ENCODE measurements at places on chromosomes 13 and 19.

DNA sequence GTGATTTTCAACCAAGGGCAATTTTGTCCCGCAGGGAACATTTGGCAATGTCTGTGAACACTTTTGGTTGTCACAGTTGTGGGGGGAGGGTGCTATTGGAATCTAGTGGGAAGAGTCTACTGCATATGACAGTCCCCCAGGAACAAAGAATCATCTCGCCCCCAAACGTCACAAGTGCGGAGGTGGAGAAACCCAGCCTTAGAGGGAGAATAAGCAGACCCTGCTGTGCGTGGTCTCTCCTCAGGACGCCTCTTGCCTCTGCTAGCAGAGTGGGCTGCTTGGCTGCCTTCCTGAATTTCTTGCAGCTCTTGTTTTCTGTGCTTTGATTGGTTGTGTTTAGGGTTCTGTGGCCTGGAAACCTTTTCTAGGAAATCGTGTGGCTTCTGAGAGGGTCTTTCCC is 42.5 kb downstream of the NFIX start:
- DNase-seq = no peak

DNA sequence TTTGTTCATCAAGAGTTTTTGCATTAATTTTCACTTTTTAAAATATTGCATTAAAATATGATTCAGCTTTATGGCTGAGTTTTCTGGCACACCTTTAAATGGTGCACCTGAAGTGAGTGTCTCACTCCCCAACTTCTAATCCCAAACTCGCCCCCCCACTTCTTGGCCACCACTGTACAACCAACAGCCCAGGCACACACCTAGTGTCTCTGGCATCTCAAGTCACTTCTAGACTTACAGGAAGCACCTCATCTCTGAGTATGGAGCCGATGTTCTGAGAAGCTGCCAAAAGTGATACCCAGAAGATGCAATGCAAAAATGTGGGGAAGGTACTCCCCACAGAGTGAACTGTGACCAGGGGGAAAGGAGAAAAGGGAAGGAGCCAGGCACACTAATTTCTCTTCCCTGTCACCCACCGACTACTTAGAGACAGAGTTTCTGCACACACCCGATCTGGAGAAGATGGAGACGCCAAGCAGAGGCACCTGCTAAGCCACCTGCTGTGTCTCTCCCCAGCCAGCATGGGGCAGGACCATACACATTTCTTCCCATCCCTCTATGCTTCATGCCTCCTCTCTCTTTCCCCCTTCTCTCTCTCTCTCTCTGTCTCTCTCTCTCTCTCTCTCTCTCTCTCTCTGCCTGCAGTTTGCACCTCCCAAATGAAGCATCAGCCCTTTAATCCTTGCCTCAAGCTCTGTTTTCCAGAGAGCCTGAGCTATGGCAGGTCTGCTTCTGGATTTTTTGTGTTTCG is 155.3 kb upstream of the ZNF507 start:
- DNase-seq = no peak

DNA sequence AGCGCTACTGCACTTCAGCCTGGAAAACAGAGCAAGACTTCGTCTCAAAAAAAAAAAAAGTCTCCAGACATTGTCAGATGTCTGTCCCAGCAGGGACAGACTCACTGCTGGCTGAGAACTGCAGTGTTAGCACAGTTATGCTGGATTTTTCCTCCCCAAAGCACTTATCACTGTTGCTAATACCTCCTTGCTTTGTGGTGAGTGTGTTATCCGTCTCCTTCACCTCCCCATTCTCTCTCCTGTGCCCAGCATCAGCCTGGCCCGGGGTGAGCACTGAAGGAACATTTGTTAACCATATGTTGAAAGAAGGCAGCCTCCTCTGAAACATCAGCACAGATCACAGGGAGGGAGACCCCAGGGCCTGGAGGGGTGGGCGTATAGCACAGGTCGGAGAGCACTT is 11.3 kb downstream of the MYO9B start:
- no peak for DNase-seq

DNA sequence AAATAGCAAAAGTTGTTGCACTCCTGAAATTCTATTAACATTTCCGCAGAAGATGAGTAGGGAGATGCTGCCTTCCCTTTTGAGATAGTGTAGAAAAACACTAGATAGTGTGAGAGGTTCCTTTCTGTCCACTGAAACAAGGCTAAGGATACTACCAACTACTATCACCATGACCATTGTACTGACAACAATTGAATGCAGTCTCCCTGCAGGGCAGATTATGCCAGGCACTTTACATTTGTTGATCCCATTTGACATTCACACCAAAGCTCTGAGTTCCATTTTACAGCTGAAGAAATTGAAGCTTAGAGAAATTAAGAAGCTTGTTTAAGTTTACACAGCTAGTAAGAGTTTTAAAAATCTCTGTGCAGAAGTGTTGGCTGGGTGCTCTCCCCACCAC is 55.0 kb downstream of the CYSLTR2 start:
- DNase-seq = no peak

GRCh38 chr13:48593536-48593935 is 60.2 kb upstream of the CYSLTR2 start:
- no peak for DNase-seq

Measured in stimulated activated CD8-positive, alpha-beta memory T cell treated with anti-CD3 and anti-CD28 coated beads, Interleukin-7, amount 100 ng/mL, for 1 hour (primary cell).